ENCODE measurements at places on chromosomes 1 and 21. TPM values are rescaled to one million over a fixed set of nuclear protein-coding genes. Genes with fewer than 3 reads are reported as not detected.

Gene GSTM5
- total RNA-seq, result not detected

Gene OR2L8
- 0.24 TPM for total RNA-seq

Gene AUNIP
- 22.2 TPM for total RNA-seq

Gene PLXNA2
- total RNA-seq, result 0.57 TPM

DNA sequence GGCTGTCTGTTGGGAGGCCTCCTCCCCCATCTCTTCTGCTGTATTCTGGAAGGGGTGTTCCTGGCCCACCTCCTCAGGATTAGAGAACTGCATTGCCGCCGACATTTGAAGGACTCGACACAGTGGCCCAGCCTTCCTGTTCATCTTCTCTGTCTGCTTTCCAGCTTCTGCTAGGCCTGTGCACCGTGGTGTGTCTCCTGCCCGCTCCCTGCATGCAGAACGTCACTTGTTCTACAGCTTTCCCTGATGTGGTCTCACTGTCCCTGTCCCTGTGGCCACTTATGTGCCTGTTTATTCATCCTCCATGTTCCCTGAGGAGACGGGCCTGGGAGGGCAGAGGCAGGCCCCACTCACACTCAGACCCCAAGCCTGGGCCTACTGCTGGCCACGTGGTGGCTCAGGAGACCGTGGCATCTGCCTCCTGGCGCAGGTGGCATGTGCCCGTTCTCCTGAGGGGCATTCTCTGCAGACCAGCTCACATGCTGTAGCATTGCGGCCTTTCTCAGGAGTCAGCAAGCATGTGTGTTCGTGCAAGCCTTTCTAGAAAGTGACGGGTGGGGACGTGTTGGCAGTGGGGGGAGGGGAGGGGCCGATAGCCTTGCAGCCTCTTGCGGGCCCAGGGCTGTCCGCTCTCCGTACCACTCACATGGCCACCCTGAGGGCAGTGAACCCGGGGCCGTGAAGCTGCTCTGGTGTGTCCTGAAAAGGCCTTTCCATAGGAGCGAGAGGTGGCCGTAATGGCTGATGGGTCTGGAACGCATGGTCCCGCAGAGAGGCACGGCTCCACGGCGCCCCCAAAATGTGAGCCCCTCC, 35.9 kb downstream of the POFUT2 start:
- DNase-seq, result peak; percentile 20
- H3K4me3 ChIP-seq, result no peak overlapping the region
- H3K36me3 ChIP-seq, result peaks cover 6% of the 10 kb centered on the region
- no peaks in the 10 kb centered on the region for H3K27me3 ChIP-seq

Gene COL16A1
- total RNA-seq, result 6.5 TPM

DNA sequence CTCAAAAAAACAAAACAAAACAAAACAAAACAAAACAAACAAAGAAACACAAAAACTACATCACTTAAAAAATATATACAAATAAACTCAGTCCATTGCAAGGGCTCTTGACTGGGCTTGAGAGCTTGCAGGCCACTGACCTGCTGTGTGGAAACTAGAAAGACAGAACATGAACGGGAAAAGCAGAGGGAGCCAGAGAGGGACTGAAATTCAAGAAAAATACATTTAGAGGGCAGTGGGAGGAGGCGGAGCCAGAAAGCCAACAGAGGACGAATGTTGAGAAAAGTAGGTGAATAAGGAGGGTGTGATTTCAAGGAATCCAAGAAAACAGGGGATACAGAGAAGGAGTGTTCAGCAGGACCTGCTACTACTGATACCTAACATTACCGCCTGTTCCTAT, 41.4 kb upstream of the PLA2G2C start:
- H3K36me3 ChIP-seq, result no peaks in the 10 kb centered on the region
- DNase-seq, result no peak

DNA sequence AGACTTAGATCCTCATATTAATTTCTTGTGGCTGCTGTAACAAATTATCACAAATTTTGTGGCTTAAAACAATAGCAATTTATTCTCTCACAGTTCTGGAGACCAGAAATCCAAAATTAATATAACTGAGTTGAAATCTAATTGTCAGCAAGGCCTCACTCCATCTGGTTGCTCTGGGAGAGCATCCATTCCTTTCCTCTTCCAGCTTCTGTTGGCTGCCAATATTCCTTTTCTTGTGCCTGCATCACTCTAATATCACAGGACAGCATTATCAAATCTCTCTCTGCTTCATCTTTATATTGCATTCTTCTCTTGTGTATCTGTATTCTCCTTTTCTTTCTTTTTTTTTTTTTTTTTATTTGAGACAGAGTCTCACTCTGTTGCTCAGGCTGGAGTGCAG, 9.3 kb downstream of the SLC35A3 start:
- H3K36me3 ChIP-seq, result no peaks in the 10 kb centered on the region
- H3K27ac ChIP-seq, result no peak overlapping the region
- no peaks in the 10 kb centered on the region for H3K4me1 ChIP-seq
- no peaks in the 10 kb centered on the region for H3K27me3 ChIP-seq
- no peak for DNase-seq

- peak; percentile 58 for DNase-seq
- no peaks in the 10 kb centered on the region for H3K27me3 ChIP-seq
- H3K4me3 ChIP-seq, result no peak overlapping the region
- H3K27ac ChIP-seq, result no peak overlapping the region
- peaks cover 9% of the 10 kb centered on the region for H3K4me1 ChIP-seq
Observed at GRCh38 chr1:200888349-200888838, 6.3 kb upstream of the INAVA start.

DNA sequence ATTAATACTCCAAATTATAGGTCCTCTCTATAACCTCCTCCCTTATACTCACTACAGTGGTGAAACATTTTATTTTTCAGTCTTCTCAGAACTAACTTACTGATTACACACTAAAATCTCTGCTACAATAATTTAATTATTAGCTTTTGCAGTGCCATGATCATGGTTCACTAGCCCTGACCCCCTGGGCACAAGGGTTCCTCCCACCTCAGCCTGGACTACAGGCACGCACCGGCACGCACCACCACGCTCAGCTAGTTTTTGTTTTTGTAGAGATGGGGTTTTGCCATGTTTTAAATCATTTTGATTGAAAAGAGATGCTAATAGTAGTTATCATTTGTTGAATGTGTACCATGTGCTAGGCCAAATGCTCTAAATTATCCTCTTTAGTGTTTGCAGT, 6.3 kb downstream of the PATJ start:
- no peak overlapping the region for H3K4me3 ChIP-seq
- H3K4me1 ChIP-seq, result peaks cover 9% of the 10 kb centered on the region
- peaks cover 8% of the 10 kb centered on the region for H3K36me3 ChIP-seq
- H3K27ac ChIP-seq, result no peak overlapping the region
- no peaks in the 10 kb centered on the region for H3K27me3 ChIP-seq
- no peak for DNase-seq

GRCh38 chr1:230205719-230206198, 138.7 kb downstream of the GALNT2 start:
- H3K36me3 ChIP-seq, result peaks cover 17% of the 10 kb centered on the region
- H3K4me1 ChIP-seq, result no peaks in the 10 kb centered on the region
- no peak for DNase-seq
- no peak overlapping the region for H3K27ac ChIP-seq
- no peak overlapping the region for H3K4me3 ChIP-seq

- no peaks in the 10 kb centered on the region for H3K27me3 ChIP-seq
- no peak overlapping the region for H3K4me3 ChIP-seq
- H3K36me3 ChIP-seq, result peaks cover 6% of the 10 kb centered on the region
- peak; percentile 86 for DNase-seq
- H3K27ac ChIP-seq, result no peak overlapping the region
Observed at GRCh38 chr1:35715568-35716002, 3.1 kb downstream of the C1orf216 start.

Gene FALEC
- total RNA-seq, result not detected

GRCh38 chr1:171940368-171940767, 99.1 kb downstream of the DNM3 start:
- DNase-seq, result no peak
- no peaks in the 10 kb centered on the region for H3K27me3 ChIP-seq
- no peak overlapping the region for H3K4me3 ChIP-seq
- no peaks in the 10 kb centered on the region for H3K36me3 ChIP-seq
- H3K27ac ChIP-seq, result no peak overlapping the region
- peaks cover 4% of the 10 kb centered on the region for H3K4me1 ChIP-seq

- H3K36me3 ChIP-seq, result no peaks in the 10 kb centered on the region
- H3K27me3 ChIP-seq, result no peaks in the 10 kb centered on the region
- H3K4me1 ChIP-seq, result peaks cover 8% of the 10 kb centered on the region
Observed at GRCh38 chr1:204888294-204888693, 17.6 kb downstream of the NFASC start.

- H3K27me3 ChIP-seq, result no peaks in the 10 kb centered on the region
- no peak for DNase-seq
- H3K36me3 ChIP-seq, result no peaks in the 10 kb centered on the region
- no peak overlapping the region for H3K27ac ChIP-seq
Observed at GRCh38 chr1:24707687-24708086, 37.6 kb upstream of the CLIC4 start.

Gene PAQR7
- total RNA-seq, result 6.3 TPM

GRCh38 chr1:204829133-204829825, 41.4 kb upstream of the NFASC start:
- H3K4me3 ChIP-seq, result peak overlapping the region; percentile 88
- H3K27me3 ChIP-seq, result no peaks in the 10 kb centered on the region
- H3K4me1 ChIP-seq, result no peaks in the 10 kb centered on the region
- no peaks in the 10 kb centered on the region for H3K36me3 ChIP-seq
- no peak overlapping the region for H3K27ac ChIP-seq

DNA sequence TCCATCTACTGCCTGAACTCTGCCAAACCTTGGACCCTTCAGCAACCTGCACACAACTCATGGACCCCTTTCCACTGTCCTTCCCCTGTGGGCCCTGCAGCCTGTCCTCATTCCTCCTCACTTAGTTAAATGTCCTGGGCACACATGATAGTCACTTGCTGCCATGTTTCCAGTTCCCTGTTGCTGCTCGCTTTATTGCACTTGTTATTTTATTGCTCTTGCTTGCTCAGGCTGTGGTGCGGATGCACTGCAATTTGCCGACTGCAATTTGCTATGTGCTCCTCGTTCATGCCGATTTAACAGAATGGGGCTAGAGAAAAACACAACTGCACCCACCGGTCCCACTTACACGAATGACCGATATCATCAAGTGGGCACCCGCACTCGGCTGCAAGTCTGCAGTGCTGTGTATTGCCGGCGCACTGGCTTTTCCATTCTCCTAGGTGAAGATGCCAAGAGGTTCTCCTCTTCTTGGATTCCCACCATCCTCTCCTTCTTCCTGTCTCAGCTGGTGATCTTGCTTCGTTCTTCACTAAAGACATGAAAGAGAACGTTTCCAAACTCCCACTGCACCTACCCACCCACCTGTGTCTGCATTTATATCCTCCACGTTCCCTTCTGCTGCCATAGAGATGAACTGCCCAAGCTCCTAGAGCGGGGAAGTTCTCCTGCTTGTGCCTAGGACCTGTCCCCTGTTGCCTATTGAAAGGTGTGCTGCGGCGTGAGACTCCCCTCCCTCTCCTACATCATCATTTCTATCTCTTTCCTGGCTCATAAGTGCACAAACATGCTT, 45.4 kb upstream of the B3GALT5 start:
- peaks cover 3% of the 10 kb centered on the region for H3K4me1 ChIP-seq
- DNase-seq, result no peak
- no peak overlapping the region for H3K4me3 ChIP-seq
- no peaks in the 10 kb centered on the region for H3K27me3 ChIP-seq

Gene LIN28A
- total RNA-seq, result 1,267 TPM

GRCh38 chr1:86508583-86508969, 38.3 kb upstream of the CLCA4 start:
- H3K27me3 ChIP-seq, result no peaks in the 10 kb centered on the region
- no peak overlapping the region for H3K4me3 ChIP-seq
- DNase-seq, result no peak

DNA sequence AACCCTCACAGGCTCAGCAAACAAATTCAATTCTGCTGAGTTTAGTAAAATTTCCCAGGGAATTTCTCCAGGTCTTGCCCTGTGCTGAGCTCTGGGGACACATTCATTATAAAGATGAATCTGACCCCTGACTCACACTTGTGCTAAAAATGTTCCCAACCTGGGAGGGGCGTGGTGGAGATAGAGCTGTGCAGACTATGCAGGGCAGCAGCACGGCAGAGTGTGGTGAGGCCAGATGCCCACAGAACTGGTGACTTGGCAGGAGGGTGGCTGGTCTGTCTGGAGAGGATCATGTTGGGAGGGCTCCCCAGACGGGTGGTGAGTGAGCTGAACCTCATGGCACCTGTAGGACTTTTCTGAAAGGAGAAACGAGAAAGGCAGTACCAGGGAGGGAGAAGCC, 31.6 kb downstream of the FAAH start:
- no peaks in the 10 kb centered on the region for H3K4me1 ChIP-seq
- H3K27ac ChIP-seq, result no peak overlapping the region
- DNase-seq, result no peak
- no peaks in the 10 kb centered on the region for H3K27me3 ChIP-seq
- no peak overlapping the region for H3K4me3 ChIP-seq

DNA sequence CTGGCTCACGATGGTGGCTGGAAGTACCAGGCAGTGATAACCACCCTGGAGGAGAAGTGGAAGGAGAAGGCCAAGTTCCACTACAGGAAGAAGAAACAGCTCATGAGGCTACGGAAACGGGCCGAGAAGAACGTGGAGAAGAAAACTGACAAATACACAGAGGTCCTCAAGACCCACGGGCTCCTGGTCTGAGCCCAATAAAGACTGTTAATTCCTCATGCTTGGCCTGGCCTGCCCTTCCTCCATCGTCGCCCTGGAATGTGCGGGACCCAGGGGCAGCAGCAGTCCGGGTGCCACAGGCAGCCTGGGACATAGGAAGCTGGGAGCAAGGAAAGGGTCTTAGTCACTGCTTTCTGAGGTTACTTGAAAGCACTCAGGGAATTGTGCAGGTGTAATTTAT, 10.8 kb downstream of the IL24 start:
- H3K4me3 ChIP-seq, result no peak overlapping the region
- no peaks in the 10 kb centered on the region for H3K36me3 ChIP-seq
- no peak for DNase-seq

DNA sequence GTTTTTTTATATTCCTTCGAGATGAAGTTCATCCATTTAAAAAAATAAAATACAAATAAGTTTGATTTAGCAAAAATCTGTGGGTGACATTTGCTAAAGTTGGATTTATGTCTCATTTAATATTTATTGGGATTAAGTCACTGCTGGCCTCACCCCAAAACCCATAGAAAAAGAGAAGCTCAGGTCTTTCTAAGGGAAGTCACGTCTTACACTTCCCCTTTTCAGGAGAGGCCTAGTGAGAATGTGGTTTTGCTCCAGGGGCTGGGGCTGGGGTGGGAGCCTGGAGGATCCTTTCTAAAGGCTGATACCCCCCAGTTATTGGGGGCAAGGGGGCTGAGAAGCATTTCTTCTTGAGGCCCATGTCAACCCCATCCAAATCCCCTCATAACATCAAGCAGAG, 300.3 kb downstream of the DSCAM start:
- no peak for DNase-seq
- no peak overlapping the region for H3K27ac ChIP-seq
- no peaks in the 10 kb centered on the region for H3K27me3 ChIP-seq
- H3K4me1 ChIP-seq, result no peaks in the 10 kb centered on the region
- peaks cover 25% of the 10 kb centered on the region for H3K36me3 ChIP-seq

DNA sequence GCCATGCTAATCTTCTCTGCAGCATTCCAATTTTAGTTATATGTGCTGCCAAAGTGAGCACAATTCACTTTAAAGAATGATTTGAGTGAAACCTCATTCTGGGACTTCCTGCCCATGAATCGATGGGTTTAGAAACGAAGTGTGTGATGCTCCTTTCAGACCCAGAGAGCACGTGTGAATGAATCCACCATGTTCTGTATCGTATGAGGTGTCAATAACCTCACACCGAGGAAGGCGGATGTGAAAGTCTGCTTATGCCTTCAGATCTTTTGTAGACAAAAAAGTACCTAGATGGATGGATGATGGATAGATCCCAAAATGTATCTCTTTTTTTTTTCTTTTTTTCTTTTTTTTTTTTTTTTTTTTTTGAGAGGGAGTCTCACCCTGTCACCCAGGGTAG, 13.8 kb downstream of the UBASH3A start:
- H3K4me1 ChIP-seq, result no peaks in the 10 kb centered on the region
- H3K36me3 ChIP-seq, result no peaks in the 10 kb centered on the region
- H3K27me3 ChIP-seq, result no peaks in the 10 kb centered on the region
- no peak overlapping the region for H3K27ac ChIP-seq
- no peak for DNase-seq
- no peak overlapping the region for H3K4me3 ChIP-seq
